ENCODE measurements at places on chromosomes 6 and 20. TPM values are rescaled to one million over a fixed set of nuclear protein-coding genes. Genes with fewer than 3 reads are reported as not detected.
A peak's percentile ranks its signal among the peaks of the same experiment; 100 is the strongest.

- no peak overlapping the region for H3K4me3 ChIP-seq
- H3K4me1 ChIP-seq = peaks cover 2% of the 10 kb centered on the region
Measured at GRCh38 chr6:148649454-148649963, 97.3 kb upstream of the UST start.

GRCh38 chr6:135667691-135668455 is 170.3 kb upstream of the AHI1 start:
- H3K4me3 ChIP-seq = no peak overlapping the region
- H3K4me1 ChIP-seq = peaks cover 3% of the 10 kb centered on the region
- H3K27me3 ChIP-seq = peaks cover 9% of the 10 kb centered on the region
- no peaks in the 10 kb centered on the region for H3K36me3 ChIP-seq
- no peak for DNase-seq

GRCh38 chr6:168095171-168095691 is 16.2 kb upstream of the FRMD1 start:
- no peaks in the 10 kb centered on the region for H3K36me3 ChIP-seq
- no peak for DNase-seq
- H3K4me1 ChIP-seq = no peaks in the 10 kb centered on the region
- no peak overlapping the region for H3K4me3 ChIP-seq

GRCh38 chr6:114276783-114277182 is 66.0 kb downstream of the HS3ST5 start:
- H3K4me1 ChIP-seq = no peaks in the 10 kb centered on the region
- peaks cover 4% of the 10 kb centered on the region for H3K27me3 ChIP-seq
- no peak overlapping the region for H3K27ac ChIP-seq
- DNase-seq = no peak
- H3K4me3 ChIP-seq = no peak overlapping the region
- no peaks in the 10 kb centered on the region for H3K36me3 ChIP-seq

DNA sequence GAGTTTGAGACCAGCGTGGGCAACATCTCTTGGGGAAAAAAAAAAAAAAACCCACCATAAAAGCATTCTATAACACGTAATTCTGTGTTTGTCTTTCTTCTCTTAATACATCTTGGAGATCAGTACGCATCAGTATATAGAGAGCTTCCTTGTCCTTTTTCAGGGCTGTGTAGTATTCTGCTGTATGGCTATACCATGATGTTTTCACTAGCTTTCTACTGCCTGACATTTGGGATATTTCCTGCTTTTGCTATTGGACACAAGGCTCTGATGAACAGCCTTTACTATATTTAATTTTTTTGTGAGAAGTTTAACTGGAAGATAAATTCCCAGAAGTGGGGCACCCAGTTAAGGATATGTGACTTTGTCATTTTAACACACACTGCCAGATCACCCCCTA is 7.0 kb downstream of the TRIB3 start:
- peaks cover 13% of the 10 kb centered on the region for H3K4me1 ChIP-seq
- no peak overlapping the region for H3K27ac ChIP-seq
- peaks cover 50% of the 10 kb centered on the region for H3K36me3 ChIP-seq
- no peak overlapping the region for H3K4me3 ChIP-seq
- no peaks in the 10 kb centered on the region for H3K27me3 ChIP-seq

GRCh38 chr20:18790787-18791186 is 22.8 kb upstream of the SCP2D1 start:
- DNase-seq = no peak
- H3K4me1 ChIP-seq = peaks cover 15% of the 10 kb centered on the region
- peaks cover 39% of the 10 kb centered on the region for H3K27me3 ChIP-seq
- peaks cover 7% of the 10 kb centered on the region for H3K36me3 ChIP-seq

DNA sequence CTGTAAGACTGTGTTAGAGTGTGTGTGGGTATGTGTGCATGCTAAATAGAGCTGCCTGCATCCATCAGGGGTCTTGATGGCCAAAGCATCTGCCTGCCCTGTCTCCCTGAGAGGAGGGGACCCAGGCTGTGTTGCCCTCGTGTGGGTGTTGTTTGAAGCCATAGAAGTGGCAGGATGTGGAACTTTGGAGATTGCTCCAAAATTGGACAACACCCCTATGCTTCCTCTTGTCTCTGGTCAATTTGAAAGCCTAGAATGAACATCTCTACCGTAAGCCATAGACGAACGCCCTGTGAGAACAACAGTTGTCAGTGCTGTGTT is 82.6 kb downstream of the ASXL1 start:
- H3K4me1 ChIP-seq = peaks cover 44% of the 10 kb centered on the region
- H3K27ac ChIP-seq = peak overlapping the region; percentile 85
- no peaks in the 10 kb centered on the region for H3K36me3 ChIP-seq
- H3K27me3 ChIP-seq = no peaks in the 10 kb centered on the region

GRCh38 chr6:112311950-112312547 is 35.1 kb upstream of the RFPL4B start:
- no peaks in the 10 kb centered on the region for H3K36me3 ChIP-seq
- H3K27me3 ChIP-seq = peaks cover 20% of the 10 kb centered on the region
- no peak overlapping the region for H3K4me3 ChIP-seq

GRCh38 chr6:81996414-81996813 is 243.9 kb upstream of the TENT5A start:
- H3K4me1 ChIP-seq = no peaks in the 10 kb centered on the region
- H3K4me3 ChIP-seq = no peak overlapping the region
- no peaks in the 10 kb centered on the region for H3K27me3 ChIP-seq
- H3K27ac ChIP-seq = no peak overlapping the region
- no peaks in the 10 kb centered on the region for H3K36me3 ChIP-seq
- DNase-seq = no peak

DNA sequence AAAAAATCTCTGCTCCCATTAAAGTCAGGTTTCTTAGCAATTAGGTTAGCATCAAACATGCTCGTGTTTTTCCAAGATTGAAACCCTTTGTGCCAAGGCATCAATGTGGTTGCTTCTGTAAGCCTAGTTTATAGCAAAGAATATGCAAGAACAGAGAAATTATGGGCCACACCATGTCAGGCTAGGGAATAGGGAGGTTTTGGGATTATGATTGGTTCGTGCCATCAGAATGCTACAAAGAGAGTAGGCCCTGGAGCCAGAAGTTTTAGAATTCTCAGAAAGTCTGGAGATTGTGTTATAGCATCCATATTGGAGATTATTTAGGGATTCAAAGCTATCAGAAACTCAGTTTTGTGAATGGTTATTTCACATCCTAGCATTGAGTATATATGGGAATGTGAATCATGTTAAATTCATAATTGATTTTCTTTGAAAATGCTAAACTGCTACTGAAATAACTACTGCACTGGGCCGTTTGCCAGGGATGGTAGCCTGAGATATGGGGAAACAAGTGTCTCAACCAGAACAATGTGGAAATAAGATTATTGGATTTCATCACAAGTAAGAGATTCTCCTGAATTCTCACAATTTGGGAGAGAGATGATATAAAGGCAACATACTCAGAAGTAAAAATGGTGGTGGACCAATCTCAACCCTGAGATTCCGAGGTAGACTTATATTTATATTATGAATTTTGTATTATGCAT is 45.3 kb downstream of the ZNF292 start:
- no peaks in the 10 kb centered on the region for H3K36me3 ChIP-seq
- no peak overlapping the region for H3K4me3 ChIP-seq
- DNase-seq = no peak

DNA sequence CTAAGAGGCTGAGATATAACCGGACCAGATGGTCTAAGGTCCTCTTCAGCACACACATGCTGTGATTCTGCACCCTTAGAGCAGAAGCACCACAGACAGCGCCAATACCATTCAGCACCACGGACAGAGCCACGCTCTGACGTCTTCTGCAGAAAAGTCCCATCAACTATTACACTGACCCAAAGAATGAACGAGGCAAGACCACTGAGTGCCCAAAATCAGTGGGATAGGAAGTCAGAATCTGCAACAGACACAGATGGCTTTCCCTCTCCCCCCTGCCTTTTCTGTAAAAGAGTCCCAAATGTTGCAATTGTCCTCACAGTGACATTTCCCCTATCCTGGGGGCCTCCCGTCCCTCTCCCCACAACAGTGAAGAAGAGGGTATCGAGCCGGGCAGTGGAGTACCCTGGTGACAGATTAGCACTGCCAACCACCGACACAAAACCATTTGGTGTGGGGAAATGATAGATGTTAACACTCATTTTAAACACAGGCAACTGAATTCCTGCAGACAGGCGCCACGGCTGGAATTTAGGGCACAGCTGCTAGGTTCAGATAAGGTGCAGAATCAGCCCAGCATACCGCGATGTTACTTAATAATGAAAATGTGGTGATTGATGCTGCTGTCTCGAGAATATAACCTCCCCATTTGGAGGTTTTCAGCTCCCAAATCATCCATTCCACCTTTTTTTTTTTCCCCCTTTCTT is 66.6 kb upstream of the CTNNBL1 start:
- no peaks in the 10 kb centered on the region for H3K36me3 ChIP-seq
- H3K27me3 ChIP-seq = peaks cover 83% of the 10 kb centered on the region
- H3K27ac ChIP-seq = no peak overlapping the region
- H3K4me3 ChIP-seq = no peak overlapping the region
- DNase-seq = no peak

DNA sequence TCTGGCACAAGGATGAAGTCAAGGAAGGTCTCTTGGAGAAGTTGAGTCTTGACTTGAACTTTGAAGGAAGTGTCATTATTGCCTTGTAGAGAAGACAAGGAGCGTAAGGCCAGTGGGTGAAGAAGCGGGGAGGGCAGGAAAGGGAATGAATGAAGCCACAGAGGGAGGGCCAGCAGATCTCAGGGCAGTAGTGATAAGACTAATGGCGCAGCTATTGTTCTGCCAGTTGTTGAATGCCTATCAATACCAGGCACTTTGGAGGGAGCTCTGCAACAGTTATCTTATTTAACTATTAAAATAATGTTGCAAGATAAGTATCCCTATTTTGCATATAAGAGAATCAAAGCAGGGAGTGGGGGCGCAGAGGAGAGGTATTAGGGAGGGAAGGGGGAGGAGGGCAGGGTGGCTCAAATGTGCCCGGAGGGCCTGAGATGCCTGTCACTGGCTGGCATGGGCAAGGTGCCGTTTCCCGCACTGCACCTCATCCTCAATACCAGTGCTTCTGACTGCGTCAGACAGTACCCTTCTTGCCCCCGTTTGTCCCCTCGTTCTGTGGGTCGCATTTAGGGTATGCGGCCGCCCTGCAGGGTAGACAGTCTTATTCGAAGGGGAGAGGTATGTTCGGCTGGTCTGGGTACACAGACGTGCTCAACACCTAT is 109.8 kb downstream of the ZDHHC14 start:
- peaks cover 14% of the 10 kb centered on the region for H3K27me3 ChIP-seq
- no peak for DNase-seq
- H3K4me3 ChIP-seq = no peak overlapping the region
- H3K36me3 ChIP-seq = no peaks in the 10 kb centered on the region
- H3K27ac ChIP-seq = no peak overlapping the region

GRCh38 chr6:12137480-12137879 is 125.4 kb downstream of the HIVEP1 start:
- no peak overlapping the region for H3K27ac ChIP-seq
- no peaks in the 10 kb centered on the region for H3K27me3 ChIP-seq
- H3K4me1 ChIP-seq = peaks cover 18% of the 10 kb centered on the region

DNA sequence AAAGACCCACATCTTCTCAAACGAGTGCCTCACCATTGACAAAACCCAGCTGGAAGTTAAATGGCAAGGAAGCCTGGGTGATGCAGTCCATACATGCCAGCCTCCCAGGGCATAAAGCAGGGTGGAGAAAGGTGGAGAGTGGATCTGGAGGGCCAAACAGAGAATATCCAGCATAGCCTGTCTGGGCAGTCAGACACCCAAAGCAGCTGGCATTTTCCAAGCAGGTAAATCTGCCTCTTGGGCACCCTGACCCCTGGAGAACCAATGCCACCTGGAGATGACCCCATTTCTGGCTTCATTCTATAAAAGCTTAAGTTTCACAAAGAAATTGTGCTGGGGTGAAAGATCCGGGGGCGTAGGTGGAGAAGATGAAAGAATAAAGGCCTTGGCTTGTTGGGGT is 5.1 kb upstream of the SRPK1 start:
- peaks cover 10% of the 10 kb centered on the region for H3K4me1 ChIP-seq
- H3K27ac ChIP-seq = no peak overlapping the region
- H3K27me3 ChIP-seq = no peaks in the 10 kb centered on the region
- DNase-seq = no peak

GRCh38 chr6:45591306-45591705 is 213.6 kb upstream of the SUPT3H start:
- H3K4me3 ChIP-seq = no peak overlapping the region
- H3K27me3 ChIP-seq = no peaks in the 10 kb centered on the region
- no peaks in the 10 kb centered on the region for H3K36me3 ChIP-seq
- peaks cover 61% of the 10 kb centered on the region for H3K4me1 ChIP-seq
- H3K27ac ChIP-seq = no peak overlapping the region

GRCh38 chr6:148509800-148510581 is 167.4 kb downstream of the SASH1 start:
- peaks cover 34% of the 10 kb centered on the region for H3K27me3 ChIP-seq
- no peak overlapping the region for H3K4me3 ChIP-seq
- no peak overlapping the region for H3K27ac ChIP-seq
- no peaks in the 10 kb centered on the region for H3K36me3 ChIP-seq
- no peak for DNase-seq
- H3K4me1 ChIP-seq = no peaks in the 10 kb centered on the region

GRCh38 chr6:40894962-40895799 is 143.8 kb downstream of the UNC5CL start:
- no peaks in the 10 kb centered on the region for H3K4me1 ChIP-seq
- H3K27me3 ChIP-seq = peaks cover 46% of the 10 kb centered on the region
- no peaks in the 10 kb centered on the region for H3K36me3 ChIP-seq

- peaks cover 97% of the 10 kb centered on the region for H3K4me1 ChIP-seq
- peak overlapping the region; percentile 90 for H3K27ac ChIP-seq
- H3K4me3 ChIP-seq = peak overlapping the region; percentile 70
- DNase-seq = no peak
Measured at GRCh38 chr6:159981403-159982245, 12.7 kb downstream of the IGF2R start.

DNA sequence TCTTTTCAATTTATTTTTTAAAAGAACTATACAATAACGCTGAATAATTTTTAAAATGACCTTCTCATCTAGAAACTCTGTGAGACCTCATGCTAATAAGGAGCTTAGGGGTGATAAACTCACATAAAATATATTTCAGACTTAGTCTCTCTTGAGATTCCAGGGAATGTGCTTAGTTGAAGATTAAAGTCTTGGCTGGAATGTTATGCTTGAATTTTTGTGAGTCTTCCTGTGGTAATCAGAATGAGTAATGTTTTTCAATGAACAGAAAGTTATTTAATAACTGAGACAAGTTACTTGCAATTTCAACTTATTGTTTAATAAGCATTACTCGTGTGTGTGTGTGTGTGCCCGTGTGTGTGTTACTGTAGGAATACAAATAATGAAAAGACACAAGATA is 379.9 kb upstream of the EPHA7 start:
- no peak overlapping the region for H3K4me3 ChIP-seq
- no peaks in the 10 kb centered on the region for H3K36me3 ChIP-seq
- no peak for DNase-seq
- H3K4me1 ChIP-seq = no peaks in the 10 kb centered on the region
- no peaks in the 10 kb centered on the region for H3K27me3 ChIP-seq

OPRL1 gene
- total RNA-seq = 1.1 TPM

LY6G6C gene
- not detected for total RNA-seq

HLA-DPA1 gene
- 35.9 TPM for total RNA-seq

RAB22A gene
- total RNA-seq = 23.3 TPM

CDSN gene
- total RNA-seq = not detected

ELOVL4 gene
- 1.8 TPM for total RNA-seq

All from naive thymus-derived CD8-positive, alpha-beta T cell (primary cell).